CD4-positive, alpha-beta T cell (primary cell): ENCODE measurements at places on chromosomes 7 and 10. TPM values are rescaled to one million over a fixed set of nuclear protein-coding genes. Genes with fewer than 3 reads are reported as not detected.

DNA sequence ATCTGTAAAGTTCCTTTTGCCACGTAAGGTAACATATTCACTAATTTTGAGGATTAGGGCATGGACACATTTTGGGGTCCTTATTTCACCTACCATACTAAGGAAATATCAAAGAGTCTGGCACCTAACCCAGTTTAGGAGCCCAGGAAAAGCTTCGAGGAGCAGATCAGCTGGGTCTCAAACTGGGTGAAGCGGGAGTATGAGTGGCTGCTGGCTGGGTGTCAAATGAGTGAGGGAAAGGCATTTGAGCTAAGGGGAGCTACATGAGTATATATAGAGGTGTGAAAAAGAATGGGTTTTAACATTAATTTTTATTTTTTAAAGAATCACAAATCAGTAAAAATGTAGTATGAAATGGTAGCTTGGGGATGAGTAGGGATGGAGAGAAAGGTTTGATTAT lies 71.3 kb downstream of the MCU start:
- DNase-seq = no peak
- no peaks in the 10 kb centered on the region for H3K27me3 ChIP-seq
- no peak overlapping the region for H3K27ac ChIP-seq
- no peaks in the 10 kb centered on the region for H3K4me1 ChIP-seq

- peaks cover 70% of the 10 kb centered on the region for H3K4me1 ChIP-seq
- no peak overlapping the region for H3K27ac ChIP-seq
- no peak for DNase-seq
- no peaks in the 10 kb centered on the region for H3K27me3 ChIP-seq
- no peak overlapping the region for H3K4me3 ChIP-seq
These were observed 37.9 kb downstream of the DDIT4 start for GRCh38 chr10:72311667-72312066.

DNA sequence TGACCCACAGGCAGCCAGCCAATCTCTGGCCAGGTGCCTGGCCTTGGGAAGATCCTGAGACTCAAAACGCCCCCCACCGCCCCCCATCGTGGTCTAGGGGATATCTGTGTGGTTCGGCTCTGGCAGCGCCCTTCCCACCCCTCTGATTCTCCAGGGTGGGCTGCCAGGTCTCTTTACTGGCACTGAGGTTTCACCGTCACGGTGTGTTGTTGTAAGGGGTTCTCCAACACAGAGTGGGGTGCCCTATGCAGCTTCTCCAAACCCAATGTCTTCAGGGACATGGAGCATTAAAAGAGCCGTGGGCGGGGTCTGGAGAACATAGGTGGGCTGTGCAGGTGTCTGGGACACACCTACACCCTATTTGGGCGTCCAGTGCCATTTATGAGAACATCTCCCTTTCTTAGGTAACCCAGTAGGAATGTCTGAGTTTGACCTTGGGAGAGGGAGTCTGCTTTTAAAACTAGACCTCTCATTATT lies 1.5 kb downstream of the MAFK start:
- peak overlapping the region; percentile 95 for H3K27ac ChIP-seq
- peak overlapping the region; percentile 75 for H3K4me3 ChIP-seq
- H3K4me1 ChIP-seq = peaks cover 44% of the 10 kb centered on the region
- no peaks in the 10 kb centered on the region for H3K27me3 ChIP-seq
- peaks cover 18% of the 10 kb centered on the region for H3K36me3 ChIP-seq
- DNase-seq = no peak

GRCh38 chr10:71431239-71432100 lies 34.8 kb downstream of the CDH23 start:
- H3K27ac ChIP-seq = no peak overlapping the region
- DNase-seq = no peak
- no peaks in the 10 kb centered on the region for H3K4me1 ChIP-seq
- H3K4me3 ChIP-seq = no peak overlapping the region

GRCh38 chr10:61289813-61290212 lies 163.4 kb downstream of the TMEM26 start:
- no peak for DNase-seq
- H3K36me3 ChIP-seq = no peaks in the 10 kb centered on the region

OR13A1 gene
- not detected for total RNA-seq

MYO1G gene
- 155 TPM for total RNA-seq

HYAL4 gene
- total RNA-seq = 0.14 TPM

GRCh38 chr10:73644015-73644743 lies 2.9 kb upstream of the MYOZ1 start:
- peaks cover 23% of the 10 kb centered on the region for H3K4me1 ChIP-seq
- no peaks in the 10 kb centered on the region for H3K27me3 ChIP-seq

- no peaks in the 10 kb centered on the region for H3K4me1 ChIP-seq
- H3K36me3 ChIP-seq = no peaks in the 10 kb centered on the region
- no peaks in the 10 kb centered on the region for H3K27me3 ChIP-seq
- DNase-seq = no peak
- H3K27ac ChIP-seq = no peak overlapping the region
These were observed 188.5 kb upstream of the BMPER start for GRCh38 chr7:33716581-33717477.

AKR1C4 gene
- not detected for total RNA-seq

DNA sequence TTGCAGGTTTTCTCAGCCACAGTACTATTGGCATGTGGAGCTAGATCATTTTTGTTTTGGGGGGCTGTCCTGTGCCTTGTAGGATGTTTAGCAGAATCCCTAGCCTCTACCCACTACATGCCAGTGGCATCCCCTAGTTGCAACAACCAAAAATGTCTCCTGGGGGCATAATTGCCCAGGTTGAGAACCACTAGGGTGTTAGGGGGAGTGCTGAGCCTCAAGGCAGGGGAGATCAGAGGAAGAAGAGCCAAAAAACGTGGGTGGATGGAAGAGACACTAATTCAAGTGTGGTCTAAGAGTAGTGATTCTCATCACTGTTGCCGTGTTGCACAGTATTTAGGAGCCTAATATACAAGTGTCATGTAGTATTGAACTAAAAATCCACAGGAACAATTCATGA lies 31.7 kb upstream of the CCNY start:
- DNase-seq = no peak
- H3K36me3 ChIP-seq = no peaks in the 10 kb centered on the region
- H3K27ac ChIP-seq = no peak overlapping the region
- H3K27me3 ChIP-seq = peaks cover 8% of the 10 kb centered on the region
